ENCODE measurements at places on chromosomes 12 and 14. TPM values are rescaled to one million over a fixed set of nuclear protein-coding genes. Genes with fewer than 3 reads are reported as not detected.

GRCh38 chr14:95341564-95341963 is 21.9 kb upstream of the CLMN start:
- no peak for DNase-seq

DNA sequence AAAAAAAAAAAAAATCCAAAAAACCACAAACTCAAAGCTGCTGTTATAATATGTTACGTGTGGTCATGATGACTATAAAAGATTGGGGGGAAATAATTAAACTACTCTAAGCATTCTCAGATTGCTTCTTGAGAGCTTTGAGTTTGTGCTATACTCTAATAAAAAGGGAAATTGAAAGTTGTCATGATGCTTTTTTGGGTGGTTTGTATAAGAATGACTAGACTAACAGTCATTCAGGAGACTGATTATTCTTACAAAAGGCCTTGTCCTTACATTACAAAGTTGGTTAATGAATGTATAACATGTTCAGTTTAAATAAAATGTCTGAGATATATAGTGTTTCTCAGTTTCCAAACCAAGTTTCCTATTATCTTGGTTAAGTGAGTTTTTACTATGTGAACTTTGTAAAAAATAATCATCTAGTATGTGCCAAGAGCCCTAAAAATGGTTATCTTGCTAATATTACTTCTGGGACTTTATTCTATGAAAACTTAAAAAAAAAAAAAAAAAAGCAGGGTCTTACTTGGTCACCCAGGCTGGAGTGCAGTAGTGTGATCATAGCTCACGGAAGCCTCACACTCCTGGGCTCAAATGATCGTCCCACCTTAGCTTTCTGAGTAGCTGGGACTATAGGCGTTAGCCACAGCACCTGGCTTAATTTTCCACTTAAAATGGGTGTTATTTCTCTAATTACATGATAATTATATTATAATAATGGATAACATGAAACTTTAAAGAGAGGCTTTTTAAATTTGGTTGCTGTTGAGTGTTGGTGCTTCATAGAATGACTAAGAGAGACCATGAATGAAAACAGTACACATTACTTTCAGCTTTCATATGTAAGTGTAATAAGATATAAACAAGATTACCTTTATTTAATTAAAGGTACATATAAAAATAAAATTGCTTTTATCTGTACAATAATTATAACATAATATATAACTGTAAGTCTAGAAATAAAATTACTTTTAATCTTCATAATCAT is 459.6 kb upstream of the RGS6 start:
- DNase-seq = no peak

Gene KCNH3
- total RNA-seq = 0.08 TPM

DNA sequence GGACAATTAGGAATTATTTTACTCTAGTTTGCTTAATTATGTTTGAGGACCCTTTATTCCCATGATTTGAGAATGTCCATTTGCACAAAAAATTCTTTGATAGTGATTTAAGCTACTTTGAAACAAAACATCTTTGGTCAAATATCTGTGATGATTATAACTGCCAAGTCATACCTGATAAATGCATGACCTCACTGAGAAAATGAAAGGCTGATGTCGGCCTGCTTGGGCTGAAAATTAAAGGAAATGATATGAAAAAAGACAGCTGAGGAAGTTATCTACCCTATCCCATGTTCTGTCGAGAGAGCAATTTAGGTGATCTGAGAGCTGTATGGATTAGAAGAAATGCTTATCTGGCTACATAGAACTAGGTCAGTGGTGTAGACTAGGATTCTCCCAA is 43.6 kb downstream of the ATL1 start:
- no peak for DNase-seq

Gene SLC38A2
- total RNA-seq = 112 TPM

GRCh38 chr12:124750149-124750656 is 113.5 kb downstream of the SCARB1 start:
- no peak for DNase-seq

Gene SLCO1B1
- not detected for total RNA-seq

DNA sequence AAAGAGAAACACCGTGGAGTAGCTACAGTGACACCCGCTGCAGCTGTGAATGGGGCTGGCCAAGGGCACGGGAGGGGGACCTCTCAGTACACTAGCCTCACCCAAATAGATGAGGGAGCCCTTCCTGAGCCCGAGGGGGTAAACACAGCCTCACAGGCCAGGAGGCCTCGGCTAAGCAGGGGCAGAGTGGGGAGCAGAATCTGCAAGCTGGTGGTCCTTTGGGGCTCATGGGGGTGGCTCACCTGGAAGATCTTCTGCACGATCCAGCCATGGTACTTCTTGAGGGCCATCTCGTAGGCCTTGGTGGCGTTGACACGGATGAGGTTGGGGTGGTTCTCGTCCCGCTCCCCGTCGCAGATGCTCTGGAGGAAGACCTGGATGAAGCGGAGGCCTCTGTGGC is 22.2 kb upstream of the TRPV4 start:
- DNase-seq = no peak

- no peak for DNase-seq
Measured at GRCh38 chr12:31518680-31519227, 72.2 kb downstream of the DENND5B start.

GRCh38 chr12:124392667-124393413 is 97.9 kb downstream of the RFLNA start:
- DNase-seq = no peak

DNA sequence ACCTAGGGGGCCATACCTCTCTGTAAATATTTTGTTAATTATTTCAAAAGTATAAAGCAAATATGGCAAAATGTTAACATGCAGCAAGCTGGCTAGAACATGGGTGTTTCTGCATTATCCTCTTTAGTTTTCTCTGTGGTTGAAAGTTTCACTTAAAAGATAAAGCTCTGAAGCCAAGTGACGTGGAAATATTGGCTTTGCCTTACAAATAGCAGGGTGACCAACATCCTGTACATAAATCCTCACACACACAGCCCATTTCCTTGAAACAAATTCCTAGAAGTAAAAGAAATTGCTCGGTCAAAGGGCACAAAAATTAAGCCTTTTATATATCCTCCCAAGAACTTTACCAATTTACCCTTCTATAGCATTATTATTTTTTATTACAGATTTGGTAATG is 10.6 kb upstream of the VWF start:
- no peak for DNase-seq

Gene COPZ1
- 135 TPM for total RNA-seq

GRCh38 chr14:33561488-33562175 is 389.2 kb downstream of the EGLN3 start:
- DNase-seq = no peak

DNA sequence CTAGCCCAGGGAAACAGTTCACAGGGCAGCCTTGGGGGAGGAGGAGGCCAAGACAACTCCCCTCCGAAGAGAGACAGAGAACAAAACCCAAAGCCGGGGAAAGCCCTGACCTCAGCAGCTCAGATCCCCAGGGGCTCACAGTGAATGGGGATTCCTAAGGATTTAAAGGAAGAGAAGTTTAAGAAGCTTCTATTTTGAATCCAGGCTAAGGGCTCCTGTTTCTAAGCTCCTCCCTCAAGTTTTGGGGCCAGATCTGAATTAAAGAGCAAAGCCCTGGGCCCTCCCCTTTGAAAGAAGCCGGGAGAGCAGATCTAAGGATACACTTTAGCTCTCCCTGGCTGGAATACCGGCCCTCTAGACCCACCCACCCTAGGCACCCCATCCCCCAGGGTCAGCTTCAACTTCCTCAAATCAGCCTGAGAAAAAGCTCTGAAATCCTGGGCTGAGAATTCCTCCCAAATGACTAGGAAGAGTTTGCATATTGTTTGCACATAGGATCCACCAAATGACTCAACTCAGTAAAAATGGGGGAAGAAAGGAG is 3.9 kb downstream of the KDM2B start:
- DNase-seq = no peak

Gene MFAP5
- total RNA-seq = not detected

DNA sequence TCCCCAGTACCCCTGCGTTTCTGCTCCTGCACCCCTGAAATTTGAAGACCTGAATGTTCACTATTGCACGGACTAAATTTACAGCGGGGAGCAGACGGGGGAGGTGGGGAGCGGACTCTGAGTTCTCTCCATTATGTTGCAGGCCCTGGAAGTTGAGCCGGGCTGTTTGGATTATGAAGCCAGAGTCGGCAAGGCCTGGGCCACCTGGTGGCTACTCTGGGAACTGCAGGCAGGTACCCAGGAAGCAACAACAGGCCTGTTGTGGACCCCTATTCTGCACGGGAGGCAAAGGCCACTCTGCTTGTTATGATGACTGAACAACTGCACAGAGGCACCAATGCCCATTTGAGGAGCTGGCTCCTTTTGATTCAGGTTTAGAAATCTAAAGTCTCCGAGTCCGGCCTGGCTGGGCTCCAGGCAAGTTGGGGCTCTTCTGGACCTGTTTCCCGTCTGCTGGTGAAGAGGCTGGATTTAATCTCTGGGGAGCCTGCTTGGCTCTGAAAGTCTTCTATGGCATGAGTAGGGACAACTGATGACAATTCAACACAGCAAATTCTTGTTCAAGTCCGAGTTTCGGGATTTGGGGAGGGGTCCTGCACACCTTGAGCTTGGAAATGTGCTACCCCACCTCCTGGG is 34.1 kb upstream of the FAM181A start:
- no peak for DNase-seq

Gene USP44
- total RNA-seq = 0.05 TPM

Gene DBX2
- total RNA-seq = not detected

Gene FIGNL2
- total RNA-seq = not detected

- DNase-seq = no peak
Measured at GRCh38 chr14:39860596-39861228, 428.5 kb upstream of the FBXO33 start.

Gene FAIM2
- not detected for total RNA-seq

DNA sequence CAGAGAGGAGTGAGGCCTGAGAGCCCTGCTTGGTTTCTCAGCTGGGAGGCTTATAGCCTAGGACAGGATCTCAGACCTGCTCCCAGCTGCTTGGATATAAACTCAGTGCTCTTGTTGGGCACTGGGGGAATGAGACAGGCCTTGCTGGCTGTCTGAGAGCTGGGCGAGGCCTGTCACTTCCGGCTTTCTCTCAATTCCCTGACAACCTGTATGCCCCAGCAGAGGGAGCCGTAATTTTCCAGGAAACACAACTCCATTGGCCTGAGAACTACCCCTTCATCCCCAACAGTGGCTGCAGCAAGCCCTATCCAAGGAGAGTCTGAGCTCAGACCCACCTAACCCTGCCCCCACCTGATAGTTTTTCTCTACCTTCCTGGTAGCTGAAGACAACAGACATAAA is 258.3 kb upstream of the STXBP6 start:
- no peak for DNase-seq

Gene FOXN4
- not detected for total RNA-seq

DNA sequence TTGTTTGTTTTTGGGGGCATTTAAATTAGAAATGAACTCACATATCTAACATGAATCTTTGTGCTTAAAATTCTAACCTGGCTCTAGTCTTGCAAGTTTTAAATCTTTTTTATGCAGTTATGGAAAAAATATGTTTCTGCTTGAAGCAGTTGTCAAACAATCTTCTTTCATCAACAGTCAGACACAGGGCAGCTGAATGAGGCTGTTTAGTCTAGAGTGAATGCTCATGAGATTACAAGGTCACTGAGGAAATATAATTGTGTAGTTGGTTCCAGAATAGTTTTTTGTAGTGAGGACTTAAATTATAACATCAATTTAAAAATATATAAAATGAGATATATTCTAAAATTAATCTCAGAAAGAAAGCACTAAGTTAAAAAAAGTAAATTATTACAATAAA is 76.5 kb downstream of the TRMT5 start:
- no peak for DNase-seq

GRCh38 chr14:54498095-54498531 is 9.3 kb upstream of the GMFB start:
- no peak for DNase-seq

DNA sequence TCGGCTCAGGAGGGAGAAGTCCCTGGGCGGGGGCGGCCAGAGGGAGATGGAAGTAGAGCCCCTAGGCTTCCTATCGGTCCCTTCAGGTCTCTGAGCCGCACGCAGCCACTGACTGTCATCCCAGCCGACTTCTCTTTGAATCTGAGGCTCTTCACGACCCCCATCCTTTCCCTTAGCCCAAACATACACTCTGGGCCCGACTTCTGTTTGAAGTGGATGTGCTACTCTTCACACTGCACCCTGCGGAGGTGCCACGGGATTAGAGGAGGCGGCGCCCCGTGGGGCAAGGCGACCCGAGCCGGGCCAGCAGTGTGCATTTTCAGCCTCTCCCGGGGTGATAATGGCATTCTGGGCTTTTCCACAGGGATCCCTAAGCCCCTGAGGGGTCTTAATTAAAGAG is 6.0 kb upstream of the DACT1 start:
- no peak for DNase-seq

DNA sequence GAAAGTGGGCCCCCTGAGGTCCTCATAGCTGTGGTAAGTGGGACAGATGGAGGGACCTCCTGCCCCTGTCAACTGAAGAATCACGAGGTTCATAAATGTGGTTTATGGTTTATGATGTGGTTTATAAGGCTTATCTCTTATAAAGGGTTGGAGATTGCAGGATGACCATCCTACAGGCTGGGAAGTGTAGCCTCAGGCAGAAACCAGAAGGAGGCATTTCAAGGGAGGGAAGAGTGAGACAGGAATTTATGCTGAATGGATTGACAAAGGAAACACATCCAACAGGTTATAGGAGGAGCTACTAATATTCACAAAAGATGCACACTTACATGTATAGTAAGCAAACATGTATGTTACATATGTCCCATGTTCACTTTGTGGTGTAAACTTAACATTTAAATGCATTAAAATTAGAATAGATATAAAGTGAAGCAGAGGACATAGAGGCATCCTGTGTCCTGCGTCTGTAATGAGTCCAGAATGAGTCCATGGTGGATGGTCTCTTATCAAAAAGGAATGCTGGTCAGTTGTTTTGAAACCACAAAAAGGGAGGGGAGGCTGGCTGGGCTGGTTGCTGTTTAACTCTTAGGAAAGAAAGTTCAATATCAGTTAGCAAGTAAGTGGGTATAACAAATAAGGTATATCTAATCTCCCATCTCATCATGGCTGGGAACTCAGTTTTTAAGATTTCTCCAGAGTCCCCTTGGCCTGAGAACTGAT is 149.0 kb upstream of the RMST start:
- DNase-seq = no peak

GRCh38 chr14:85301506-85301905 is 228.4 kb upstream of the FLRT2 start:
- no peak for DNase-seq

Gene SRRM4
- not detected for total RNA-seq

Gene KRT3
- total RNA-seq = not detected

DNA sequence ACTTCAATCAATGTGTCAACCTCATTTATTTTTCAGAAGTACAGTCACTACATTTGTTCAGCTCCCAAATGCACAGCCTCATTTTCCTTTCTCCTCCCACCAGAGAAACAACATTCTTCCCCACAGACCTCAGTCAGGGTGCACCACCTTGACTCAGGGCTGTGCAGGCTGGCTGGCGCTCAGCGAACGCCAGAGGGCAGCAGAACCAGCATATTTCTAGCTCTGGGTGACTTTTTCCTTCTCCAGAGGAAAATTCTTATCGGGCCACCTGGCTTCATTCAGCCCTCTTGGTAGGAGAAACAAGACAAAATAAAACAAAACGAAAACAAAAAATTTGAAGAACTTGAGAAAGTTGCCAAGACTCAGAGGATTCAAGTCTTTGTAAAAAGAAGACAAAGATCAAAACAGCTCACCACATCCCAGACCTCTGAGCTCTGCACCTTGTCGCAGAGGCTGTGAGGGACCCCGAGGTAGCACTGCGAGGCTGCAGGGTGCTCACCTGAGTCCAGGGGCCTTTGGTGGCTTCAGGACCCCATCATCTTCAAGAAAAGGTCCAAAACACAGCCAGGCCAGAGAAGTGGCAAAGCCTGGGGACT is 33.7 kb downstream of the PAH start:
- no peak for DNase-seq

- no peak for DNase-seq
Measured at GRCh38 chr12:51950682-51951198, 759 bp upstream of the ACVR1B start.

- DNase-seq = no peak
Measured at GRCh38 chr12:17489452-17489851, 600.5 kb downstream of the RERGL start.

Measured in GM12878 (cell line).